ENCODE measurements at places on chromosomes 3 and 15.

- DNase-seq = peak; percentile 18
Measured at GRCh38 chr15:57090496-57090859, 172.0 kb downstream of the TCF12 start.

- DNase-seq = peak; percentile 74
Measured at GRCh38 chr15:44536302-44536961, 515 bp upstream of the EIF3J start.

DNA sequence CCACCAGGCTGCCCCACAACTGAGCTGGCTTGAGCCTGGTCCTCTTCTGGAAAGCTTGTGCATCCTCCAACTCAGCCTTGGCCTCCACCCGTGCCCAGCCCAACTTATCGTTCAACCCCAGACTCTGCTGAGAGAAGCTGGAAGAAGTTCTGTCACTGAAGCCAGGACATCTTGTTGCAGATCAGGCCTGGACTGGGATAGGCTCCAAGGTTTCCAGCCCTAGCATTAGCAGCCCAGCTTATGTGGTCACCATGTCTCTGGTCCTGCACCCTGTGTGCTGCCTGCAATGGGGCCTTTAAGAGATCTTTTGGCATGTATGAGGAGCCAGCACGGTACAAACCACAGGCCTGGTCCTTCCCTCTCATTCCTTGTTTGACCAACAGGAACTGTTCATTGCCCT, 15.2 kb upstream of the CAMP start:
- DNase-seq = no peak

GRCh38 chr3:99641480-99641879, 3.1 kb downstream of the COL8A1 start:
- DNase-seq = no peak

DNA sequence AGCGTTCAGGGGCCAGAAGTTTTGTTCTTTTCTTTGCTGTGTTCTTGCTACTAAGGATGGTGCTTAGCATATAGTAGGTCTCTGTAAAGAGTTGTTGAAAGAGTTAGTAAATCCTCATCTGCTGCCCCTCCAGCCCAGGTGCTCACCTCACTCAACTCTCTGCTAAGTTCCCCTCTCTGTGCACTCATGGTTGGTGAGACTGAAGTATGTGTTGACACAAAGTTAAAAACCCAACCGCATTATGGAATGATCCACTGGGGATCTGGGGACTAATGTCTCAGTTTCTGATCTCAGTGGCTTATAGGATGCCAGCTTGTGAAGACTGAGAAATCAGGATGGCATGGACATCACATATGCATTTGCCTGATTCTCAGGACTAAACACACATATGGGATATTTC, 13.8 kb downstream of the RYR3 start:
- DNase-seq = no peak

GRCh38 chr3:50157827-50158529, 2.9 kb downstream of the SEMA3F start:
- no peak for DNase-seq

GRCh38 chr15:81012588-81012987, 11.9 kb downstream of the TLNRD1 start:
- no peak for DNase-seq

- DNase-seq = no peak
Measured at GRCh38 chr3:48511551-48511950, 7.6 kb upstream of the SHISA5 start.

DNA sequence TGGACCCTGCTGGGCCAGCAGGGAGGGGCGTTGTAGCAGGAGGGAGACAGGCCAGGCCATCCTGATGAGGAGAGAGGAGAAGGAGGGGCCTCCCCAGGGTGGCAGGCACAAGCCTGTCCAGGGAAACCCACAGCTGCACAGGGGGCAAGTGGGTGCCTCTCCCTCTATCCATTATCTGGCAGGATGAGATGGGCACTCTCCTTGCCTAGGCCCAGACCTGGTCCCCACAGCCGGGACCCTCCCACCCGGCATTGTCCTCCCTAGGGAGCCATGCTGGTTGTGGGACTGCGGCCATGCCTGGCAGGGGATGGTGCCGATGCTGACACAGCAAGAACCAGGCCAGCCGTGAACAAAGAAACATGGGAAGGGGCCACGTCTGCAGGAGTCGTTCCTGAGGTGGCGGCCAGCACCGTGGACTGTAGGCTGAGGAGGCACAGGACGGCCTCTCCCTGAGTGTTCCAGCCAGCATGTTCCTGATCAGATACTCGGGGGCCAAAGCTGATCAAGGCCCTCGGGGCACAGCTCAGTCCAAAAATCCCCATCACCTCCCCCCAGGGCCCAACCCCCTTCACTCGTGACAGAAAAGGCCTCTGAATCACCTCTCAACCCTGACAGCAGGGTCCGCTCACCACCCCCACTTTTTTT, 19.2 kb upstream of the CYP11A1 start:
- no peak for DNase-seq

GRCh38 chr3:52330194-52330805, 14.2 kb downstream of the DNAH1 start:
- DNase-seq = no peak

DNA sequence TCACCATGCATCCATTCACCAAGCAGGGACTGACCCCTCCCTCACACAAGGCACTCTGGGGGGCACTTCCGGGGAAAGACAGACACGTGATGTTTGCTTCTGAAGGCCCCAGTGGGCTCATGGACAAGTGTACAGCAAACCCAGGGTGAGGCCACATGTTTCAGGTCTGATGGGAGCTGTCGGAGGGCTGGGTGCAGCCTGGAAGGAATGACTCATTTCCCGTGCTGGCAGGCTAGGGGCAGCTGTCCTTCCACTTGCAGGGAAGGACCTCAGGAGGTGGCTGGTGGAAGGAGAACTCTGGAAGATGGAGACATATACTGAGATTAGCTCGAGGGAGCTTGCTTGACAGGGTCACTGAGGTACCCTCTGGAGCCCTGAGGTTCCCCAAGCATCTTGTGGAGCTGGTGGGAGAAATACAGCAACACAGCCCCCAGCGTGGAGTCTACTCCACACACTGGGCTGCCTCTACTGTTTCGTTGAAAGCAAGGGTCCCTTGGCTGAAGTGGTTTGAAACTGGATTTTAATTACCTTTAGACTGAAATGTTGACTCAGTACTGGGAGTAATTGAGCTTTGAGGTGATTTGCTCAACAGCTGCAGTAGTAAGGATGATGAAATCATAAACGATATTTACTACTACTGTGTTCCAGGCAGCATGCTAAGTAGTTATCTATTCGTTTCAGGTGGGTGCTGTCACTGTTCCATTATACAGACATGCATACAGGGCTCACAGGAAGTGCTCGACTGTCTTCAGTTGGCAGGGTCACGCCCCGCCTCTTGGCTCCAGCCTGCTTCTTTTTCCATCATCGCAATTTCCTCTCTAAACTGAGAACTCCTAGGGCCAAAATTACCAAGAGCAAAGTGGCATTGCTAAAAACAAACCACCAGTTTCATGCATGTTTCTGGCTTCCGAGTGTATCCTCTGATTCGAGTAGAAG, 230.4 kb downstream of the ADAMTS17 start:
- DNase-seq = no peak

DNA sequence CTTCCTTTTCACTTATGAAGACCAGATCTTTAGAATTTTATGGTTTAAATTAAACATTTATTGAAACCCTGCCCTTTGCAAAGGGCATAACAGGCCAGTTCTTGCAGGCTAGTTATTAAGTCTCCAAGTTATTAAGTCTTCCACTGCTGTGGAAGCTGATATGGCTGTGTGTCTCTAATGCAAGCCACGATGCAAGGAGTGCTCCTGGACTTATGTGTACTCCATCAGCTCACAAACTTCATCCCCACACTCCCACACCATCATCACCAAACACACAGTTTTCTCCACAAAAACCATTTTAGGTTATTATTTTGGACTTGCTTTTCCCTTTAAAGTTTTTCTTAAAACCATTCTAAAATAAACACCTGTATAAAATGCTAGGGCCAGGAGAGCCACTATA, 62.4 kb downstream of the ZIC4 start:
- DNase-seq = no peak

GRCh38 chr15:34625007-34625406, 41.6 kb upstream of the GOLGA8B start:
- no peak for DNase-seq

Measured in NCI-H187 treated with DMSO at 0.1 percent for 48 hours (cell line).